ENCODE measurements at places on chromosomes 3 and 15.

GRCh38 chr3:72487946-72488737 is 360.1 kb downstream of the SHQ1 start:
- no peak for DNase-seq
- no peaks in the 10 kb centered on the region for H3K4me1 ChIP-seq
- no peak overlapping the region for H3K27ac ChIP-seq
- H3K4me3 ChIP-seq = no peak overlapping the region
- no peaks in the 10 kb centered on the region for H3K36me3 ChIP-seq

GRCh38 chr3:171614318-171614921 is 154.2 kb upstream of the TNIK start:
- H3K4me1 ChIP-seq = no peaks in the 10 kb centered on the region
- H3K27ac ChIP-seq = no peak overlapping the region
- H3K27me3 ChIP-seq = no peaks in the 10 kb centered on the region
- H3K4me3 ChIP-seq = no peak overlapping the region
- no peak for DNase-seq

GRCh38 chr3:13518516-13518953 is 30.4 kb upstream of the FBLN2 start:
- H3K4me1 ChIP-seq = no peaks in the 10 kb centered on the region
- no peaks in the 10 kb centered on the region for H3K36me3 ChIP-seq
- no peak overlapping the region for H3K27ac ChIP-seq
- DNase-seq = no peak
- H3K27me3 ChIP-seq = no peaks in the 10 kb centered on the region
- H3K4me3 ChIP-seq = no peak overlapping the region

GRCh38 chr3:4986782-4987537 is 7.7 kb downstream of the BHLHE40 start:
- peak; percentile 98 for DNase-seq
- no peaks in the 10 kb centered on the region for H3K36me3 ChIP-seq
- peak overlapping the region; percentile 98 for H3K27ac ChIP-seq
- peak overlapping the region; percentile 17 for H3K4me3 ChIP-seq
- H3K4me1 ChIP-seq = peaks cover 32% of the 10 kb centered on the region

DNA sequence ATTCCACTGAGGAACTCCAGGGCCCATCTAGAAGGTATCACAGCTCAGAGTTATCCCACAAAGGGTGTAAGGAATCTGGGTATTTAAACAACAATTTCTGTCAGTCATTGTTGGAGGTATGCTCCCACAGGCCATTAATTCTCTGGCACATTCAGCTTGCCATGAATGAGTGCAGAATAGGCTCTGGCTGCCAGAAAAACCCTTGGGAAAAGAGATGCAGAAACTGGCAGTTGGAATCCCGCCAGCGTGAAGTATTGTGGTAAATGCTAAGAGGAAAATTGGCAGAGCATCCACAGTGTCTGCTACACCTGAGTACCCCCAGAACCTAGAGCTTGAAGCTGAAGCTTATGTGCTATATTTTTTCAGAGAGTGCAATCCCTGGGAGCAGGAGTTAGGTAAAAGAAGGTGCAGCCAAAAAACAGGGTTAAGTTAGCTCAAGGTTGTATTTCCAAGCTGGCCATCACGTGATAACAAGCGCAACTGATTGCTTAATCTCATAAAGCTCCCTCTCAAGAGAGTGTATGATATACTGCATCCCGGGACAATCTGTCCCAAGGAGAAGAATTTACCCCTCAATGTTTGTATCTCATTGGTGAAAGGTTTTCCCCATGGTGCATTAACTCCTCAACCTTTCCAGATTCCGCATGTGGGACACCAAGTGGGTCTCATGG is 94.2 kb upstream of the ACP3 start:
- no peak overlapping the region for H3K4me3 ChIP-seq
- DNase-seq = no peak
- H3K36me3 ChIP-seq = no peaks in the 10 kb centered on the region
- no peaks in the 10 kb centered on the region for H3K27me3 ChIP-seq
- peak overlapping the region; percentile 72 for H3K27ac ChIP-seq
- H3K4me1 ChIP-seq = peaks cover 5% of the 10 kb centered on the region

DNA sequence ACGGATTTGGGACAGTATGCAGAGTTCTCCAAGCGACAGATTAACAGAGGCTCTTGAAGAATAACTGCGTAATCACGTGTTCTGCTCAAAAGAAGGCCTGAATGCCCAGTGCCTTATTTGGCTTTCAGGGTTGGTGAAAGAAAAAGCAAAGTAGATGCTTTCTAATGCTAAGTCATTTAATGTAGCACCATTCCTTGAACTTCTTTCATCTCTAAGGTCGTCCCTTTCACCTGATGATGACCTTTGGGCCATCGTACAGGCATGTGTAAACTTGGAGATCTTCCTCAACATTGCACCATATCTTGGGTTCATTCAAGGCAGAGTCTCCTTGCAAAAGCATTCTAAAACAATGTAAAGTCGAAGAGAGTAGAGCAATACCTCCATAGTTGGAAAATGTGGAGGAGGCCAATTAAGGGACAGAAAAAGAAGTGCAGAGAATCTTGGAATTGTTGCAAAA is 48.9 kb downstream of the TMEM44 start:
- H3K4me1 ChIP-seq = no peaks in the 10 kb centered on the region
- H3K36me3 ChIP-seq = no peaks in the 10 kb centered on the region
- no peak for DNase-seq
- peak overlapping the region; percentile 84 for H3K27ac ChIP-seq
- H3K27me3 ChIP-seq = no peaks in the 10 kb centered on the region

GRCh38 chr3:144237351-144237750 is 265.7 kb downstream of the DIPK2A start:
- no peaks in the 10 kb centered on the region for H3K36me3 ChIP-seq
- H3K4me3 ChIP-seq = no peak overlapping the region
- no peak overlapping the region for H3K27ac ChIP-seq
- no peak for DNase-seq
- H3K4me1 ChIP-seq = no peaks in the 10 kb centered on the region
- H3K27me3 ChIP-seq = no peaks in the 10 kb centered on the region

- no peak for DNase-seq
- H3K4me1 ChIP-seq = peaks cover 5% of the 10 kb centered on the region
Observed at GRCh38 chr15:38562278-38562677, 2.3 kb downstream of the RASGRP1 start.

- no peaks in the 10 kb centered on the region for H3K27me3 ChIP-seq
- no peak overlapping the region for H3K4me3 ChIP-seq
- H3K36me3 ChIP-seq = no peaks in the 10 kb centered on the region
- H3K4me1 ChIP-seq = no peaks in the 10 kb centered on the region
Observed at GRCh38 chr15:38517312-38517975, 47.2 kb downstream of the RASGRP1 start.

GRCh38 chr15:70283511-70283910 is 185.8 kb upstream of the TLE3 start:
- H3K4me1 ChIP-seq = no peaks in the 10 kb centered on the region
- H3K36me3 ChIP-seq = no peaks in the 10 kb centered on the region
- DNase-seq = no peak
- no peak overlapping the region for H3K4me3 ChIP-seq

GRCh38 chr3:151856118-151856517 is 17.3 kb upstream of the SUCNR1 start:
- no peaks in the 10 kb centered on the region for H3K36me3 ChIP-seq
- DNase-seq = no peak
- H3K27ac ChIP-seq = no peak overlapping the region
- no peaks in the 10 kb centered on the region for H3K27me3 ChIP-seq

- H3K27ac ChIP-seq = no peak overlapping the region
- H3K4me3 ChIP-seq = no peak overlapping the region
- H3K36me3 ChIP-seq = no peaks in the 10 kb centered on the region
Observed at GRCh38 chr3:164377466-164377865, 700.8 kb downstream of the SI start.

- H3K4me3 ChIP-seq = no peak overlapping the region
- H3K27ac ChIP-seq = no peak overlapping the region
- no peaks in the 10 kb centered on the region for H3K27me3 ChIP-seq
- H3K36me3 ChIP-seq = no peaks in the 10 kb centered on the region
- no peak for DNase-seq
- no peaks in the 10 kb centered on the region for H3K4me1 ChIP-seq
Observed at GRCh38 chr3:179288845-179289244, 34.0 kb upstream of the ZNF639 start.

DNA sequence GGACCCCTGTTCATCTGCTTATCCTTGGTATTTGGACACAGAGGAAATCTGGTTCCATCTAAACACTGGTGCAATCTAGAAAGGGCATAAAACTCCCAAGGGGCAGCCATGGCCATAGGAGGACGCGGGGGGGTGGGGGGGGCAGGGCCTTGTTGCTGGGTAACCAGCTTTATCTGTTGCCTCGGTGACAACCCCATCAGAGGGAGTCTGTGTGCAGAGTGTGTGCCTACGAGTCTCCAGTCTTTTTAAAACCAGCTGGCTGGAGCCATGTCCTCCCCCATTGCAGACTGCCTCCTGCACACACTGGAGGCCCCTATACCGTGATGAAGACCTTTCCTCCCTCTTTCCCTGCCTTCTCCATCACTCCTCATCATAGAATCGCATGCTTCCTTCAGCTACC is 26.4 kb upstream of the CORO2B start:
- no peaks in the 10 kb centered on the region for H3K4me1 ChIP-seq
- no peaks in the 10 kb centered on the region for H3K36me3 ChIP-seq
- no peaks in the 10 kb centered on the region for H3K27me3 ChIP-seq
- no peak overlapping the region for H3K4me3 ChIP-seq

- H3K4me3 ChIP-seq = no peak overlapping the region
- H3K27ac ChIP-seq = no peak overlapping the region
- no peaks in the 10 kb centered on the region for H3K36me3 ChIP-seq
- no peaks in the 10 kb centered on the region for H3K4me1 ChIP-seq
- no peak for DNase-seq
Observed at GRCh38 chr3:131688370-131688769, 185.6 kb upstream of the MRPL3 start.

DNA sequence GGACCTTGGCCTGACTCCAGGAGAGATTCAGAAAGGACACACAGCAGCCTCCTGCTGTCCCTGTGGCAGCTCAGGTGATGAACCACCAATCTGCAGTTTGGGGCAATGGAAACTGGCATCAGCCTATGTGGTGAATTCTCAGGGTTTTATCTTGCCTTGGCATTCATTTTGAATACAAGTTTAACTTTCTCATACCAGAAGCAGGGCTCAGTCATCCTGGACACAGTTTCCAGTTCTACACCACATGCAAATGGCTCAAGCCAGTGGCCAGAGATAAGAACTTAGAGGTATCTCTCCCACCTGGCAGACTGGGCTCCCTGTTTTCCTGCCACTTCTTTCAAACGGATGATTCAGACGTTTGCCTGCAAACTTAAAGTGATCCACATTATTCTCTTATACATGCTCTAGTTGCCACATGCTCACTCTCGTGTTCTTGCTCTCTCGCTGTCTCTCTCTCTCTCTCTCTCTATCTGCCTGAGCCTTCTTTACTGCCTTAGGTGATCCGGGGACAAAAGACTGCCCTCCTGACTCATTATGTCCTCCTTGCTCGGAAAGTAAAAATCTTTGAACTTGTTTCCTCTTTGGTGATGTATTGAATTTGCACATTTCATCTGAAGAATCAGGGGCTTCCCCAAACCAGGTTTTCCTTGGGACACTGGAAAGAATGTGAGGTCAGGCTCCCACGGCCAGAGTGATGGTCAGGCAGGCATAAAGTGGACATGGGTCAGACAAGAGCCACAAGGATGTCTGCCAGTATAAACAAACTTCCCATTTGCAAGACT is 99.6 kb upstream of the STT3B start:
- H3K4me1 ChIP-seq = no peaks in the 10 kb centered on the region
- H3K27me3 ChIP-seq = no peaks in the 10 kb centered on the region
- H3K27ac ChIP-seq = no peak overlapping the region
- no peak overlapping the region for H3K4me3 ChIP-seq

GRCh38 chr3:184050217-184050847 is 2.5 kb upstream of the HTR3C start:
- H3K27me3 ChIP-seq = no peaks in the 10 kb centered on the region
- no peaks in the 10 kb centered on the region for H3K36me3 ChIP-seq
- H3K27ac ChIP-seq = no peak overlapping the region

DNA sequence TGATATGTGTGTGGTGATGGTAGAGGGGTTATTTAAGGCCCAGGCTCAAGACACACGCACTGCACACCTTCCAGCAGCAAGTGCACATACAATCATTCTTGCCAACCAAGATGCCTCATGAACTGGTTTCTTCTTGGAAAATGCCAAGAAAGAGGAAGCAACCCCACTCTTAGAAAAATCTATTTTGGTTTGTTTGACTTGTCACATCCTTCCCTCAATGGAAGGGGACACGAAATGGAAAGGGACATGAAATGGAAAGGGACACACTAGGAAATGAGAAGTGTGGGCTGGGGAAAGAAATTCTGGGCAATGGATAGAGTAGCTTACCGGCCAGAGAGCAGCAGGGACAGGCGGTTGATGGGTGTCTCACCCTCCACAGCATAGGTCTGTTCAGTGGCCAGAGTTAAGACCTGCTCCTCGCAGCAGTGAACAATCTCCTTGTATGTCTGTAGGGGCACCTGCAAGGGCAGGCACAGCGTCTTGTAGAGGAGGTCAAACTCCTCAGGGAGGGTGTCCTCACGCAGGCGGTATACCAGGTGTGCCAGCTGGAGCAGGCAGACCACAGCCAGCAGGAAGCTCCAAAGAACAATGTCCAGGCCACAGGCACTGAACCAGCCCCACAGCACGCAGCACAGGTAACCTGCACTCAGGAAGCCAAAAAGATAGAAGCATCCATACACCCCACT is 640 bp downstream of the POPDC2 start:
- H3K4me1 ChIP-seq = no peaks in the 10 kb centered on the region
- H3K27me3 ChIP-seq = no peaks in the 10 kb centered on the region
- peak overlapping the region; percentile 8 for H3K27ac ChIP-seq

DNA sequence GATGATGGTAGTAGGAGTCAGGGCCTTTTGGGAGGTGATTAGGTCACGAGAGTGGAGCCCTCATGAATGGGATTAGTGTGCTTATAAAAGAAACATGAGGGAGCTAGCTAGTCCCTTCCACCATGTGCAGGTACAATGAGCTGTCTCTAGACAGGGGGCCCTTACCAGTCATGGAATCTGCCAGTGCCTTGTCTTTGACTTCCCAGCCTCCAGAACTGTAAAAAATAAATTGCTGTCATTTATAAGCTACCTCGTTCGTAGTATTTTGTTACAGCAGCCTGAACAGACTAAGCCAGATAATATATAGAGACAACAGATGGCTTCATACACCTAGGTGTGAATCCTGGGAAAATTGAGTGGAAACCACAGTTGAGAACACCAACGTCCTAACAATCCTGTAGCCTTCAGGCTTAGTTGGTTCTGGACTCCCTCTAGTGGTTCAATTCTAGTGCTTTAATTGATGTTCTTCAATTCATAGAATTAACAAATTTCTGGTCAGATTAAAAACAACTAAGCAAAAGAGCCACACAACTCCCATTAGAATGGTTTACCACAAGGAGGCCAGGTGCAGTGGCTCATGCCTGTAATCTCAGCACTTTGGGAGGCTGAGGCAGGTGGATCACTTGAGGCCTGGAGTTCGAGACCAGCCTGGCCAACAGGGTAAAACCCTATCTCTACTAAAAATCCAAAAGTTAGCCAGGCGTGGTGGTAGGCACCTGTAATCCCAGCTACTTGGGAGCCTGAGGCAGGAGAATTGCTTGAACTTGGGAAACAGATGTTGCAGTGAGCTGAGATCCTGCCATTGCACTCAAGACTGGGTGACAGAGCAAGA is 21.3 kb upstream of the GATM start:
- no peaks in the 10 kb centered on the region for H3K36me3 ChIP-seq
- H3K27ac ChIP-seq = no peak overlapping the region
- no peaks in the 10 kb centered on the region for H3K4me1 ChIP-seq
- no peak for DNase-seq
- H3K4me3 ChIP-seq = no peak overlapping the region

GRCh38 chr3:32597656-32598055 is 27.0 kb upstream of the DYNC1LI1 start:
- DNase-seq = no peak
- no peaks in the 10 kb centered on the region for H3K27me3 ChIP-seq
- no peak overlapping the region for H3K27ac ChIP-seq
- no peak overlapping the region for H3K4me3 ChIP-seq

- no peak for DNase-seq
- H3K4me1 ChIP-seq = peaks cover 7% of the 10 kb centered on the region
- H3K27me3 ChIP-seq = no peaks in the 10 kb centered on the region
- H3K36me3 ChIP-seq = no peaks in the 10 kb centered on the region
- H3K27ac ChIP-seq = peak overlapping the region; percentile 88
Observed at GRCh38 chr3:48446043-48446424, 503 bp upstream of the ATRIP start.
